ENCODE measurements at places on chromosomes 16 and 17.

GRCh38 chr16:47728205-47728604 is 267.1 kb downstream of the PHKB start:
- DNase-seq, result no peak

GRCh38 chr17:62067165-62068145 is 2.4 kb upstream of the MED13 start:
- no peak for DNase-seq

DNA sequence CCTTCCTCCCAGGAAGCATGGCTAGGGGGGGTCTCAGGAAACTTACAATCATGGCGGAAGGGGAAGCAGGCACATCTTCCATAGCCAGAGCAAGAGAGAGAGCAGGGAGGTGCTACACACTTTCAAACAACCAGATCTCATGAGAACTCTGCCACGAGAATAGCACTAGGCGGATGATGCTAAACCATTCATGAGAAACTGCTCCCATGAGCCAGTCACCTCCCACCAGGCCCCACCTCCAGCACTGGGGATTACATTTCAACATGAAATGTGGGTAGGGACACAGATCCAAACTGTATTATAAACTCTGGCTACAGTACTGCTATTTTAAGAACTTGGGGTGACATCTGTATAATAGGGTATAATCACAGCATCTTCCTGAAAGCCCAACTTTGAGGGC is 83.1 kb upstream of the CACNG5 start:
- DNase-seq, result no peak

DNA sequence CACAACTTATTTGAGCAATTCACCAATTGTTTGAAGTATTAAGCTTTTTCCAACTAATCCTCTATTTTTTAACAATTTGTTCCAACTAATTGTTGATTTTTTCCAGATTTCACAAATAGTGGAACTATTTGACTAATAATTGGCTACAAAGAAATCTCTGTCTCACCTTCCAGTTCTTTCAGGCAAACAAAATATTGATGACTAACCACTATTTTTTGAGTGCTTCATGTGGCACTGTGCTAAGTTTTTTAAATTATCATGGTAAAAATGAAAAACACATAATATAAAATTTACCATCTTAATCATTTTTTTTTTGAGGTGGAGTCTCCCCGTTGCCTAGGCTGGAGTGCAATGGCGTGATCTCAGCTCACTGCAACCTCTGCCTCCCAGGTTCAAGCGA is 24.6 kb upstream of the GRIN2A start:
- no peak for DNase-seq

DNA sequence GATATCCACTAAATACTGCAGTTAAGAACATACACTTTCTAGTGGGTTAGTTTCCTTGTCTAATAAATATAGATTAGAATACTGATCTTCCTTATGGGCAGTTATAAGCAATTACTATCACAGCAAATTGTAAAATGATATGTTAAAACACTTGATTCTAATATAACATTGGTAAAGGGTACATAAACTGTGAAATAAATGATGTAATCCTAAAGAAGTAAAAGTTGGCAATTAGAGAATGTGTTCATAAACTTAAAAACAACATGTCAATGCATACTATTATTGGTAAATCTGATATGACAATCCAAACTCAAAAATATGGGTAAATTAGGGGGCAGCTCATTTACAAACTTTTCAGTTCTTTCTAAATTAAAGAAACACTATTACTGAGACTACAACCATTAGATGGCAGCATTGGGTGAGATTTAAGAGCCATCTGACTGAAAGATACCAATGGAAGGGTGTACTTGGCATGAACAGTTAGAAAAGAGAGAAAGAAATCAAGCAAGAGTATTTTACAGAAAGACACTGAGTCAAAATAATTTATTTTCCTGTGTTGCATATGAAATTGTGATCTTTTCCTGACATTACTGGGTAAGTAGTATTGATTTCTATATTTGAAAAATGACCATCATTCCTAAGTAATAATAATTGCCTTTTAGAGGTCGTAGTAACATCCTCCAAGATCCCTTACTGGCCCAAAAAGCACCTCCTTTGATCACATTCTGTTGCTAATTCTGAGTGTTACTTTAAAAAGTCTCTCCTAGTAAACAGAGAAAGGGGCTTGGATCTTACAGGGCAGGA is 119.6 kb downstream of the SPAG9 start:
- no peak for DNase-seq

DNA sequence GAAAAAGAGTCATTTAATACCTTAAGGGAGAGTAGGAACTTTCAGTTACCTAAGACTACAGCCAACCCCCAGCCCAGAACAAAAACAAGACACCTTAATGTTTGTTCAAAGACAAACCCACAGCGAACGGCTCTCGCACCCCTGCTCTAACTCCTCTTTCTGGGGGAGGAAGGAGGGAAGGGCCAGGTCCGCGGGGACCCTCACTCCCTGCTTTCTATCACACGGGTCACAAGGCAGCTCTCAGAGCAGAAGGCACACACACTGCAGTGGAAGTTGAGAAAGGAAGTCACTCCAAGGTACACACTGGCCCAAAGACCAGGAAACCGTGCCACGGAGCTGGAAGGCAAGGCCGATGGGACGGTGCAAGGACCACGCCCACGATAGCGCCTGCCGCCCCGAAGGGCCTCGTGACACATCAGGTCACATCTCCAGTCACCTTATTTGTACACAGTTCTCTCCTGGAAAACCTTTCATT is 10.0 kb downstream of the LITAFD start:
- DNase-seq, result no peak

DNA sequence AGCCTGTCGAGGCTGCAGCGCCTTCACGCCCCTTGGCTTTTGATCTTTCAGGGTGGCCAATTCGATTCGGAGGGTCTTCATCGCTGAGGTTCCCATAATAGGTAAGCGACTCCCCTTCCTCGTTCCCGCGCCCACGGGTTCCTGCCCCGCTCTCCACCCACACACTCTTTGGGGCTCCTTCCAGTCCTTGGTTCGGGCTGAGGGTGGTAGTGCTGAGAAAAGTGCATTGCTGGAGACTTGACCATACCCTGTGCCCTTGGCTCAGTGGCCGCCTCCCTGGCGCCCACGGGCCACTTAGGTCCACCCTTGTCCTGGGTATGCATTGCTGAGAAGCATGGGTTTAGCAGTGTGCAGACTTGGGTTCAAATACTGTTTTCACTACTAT is 491 bp downstream of the POLR2C start:
- DNase-seq, result no peak

DNA sequence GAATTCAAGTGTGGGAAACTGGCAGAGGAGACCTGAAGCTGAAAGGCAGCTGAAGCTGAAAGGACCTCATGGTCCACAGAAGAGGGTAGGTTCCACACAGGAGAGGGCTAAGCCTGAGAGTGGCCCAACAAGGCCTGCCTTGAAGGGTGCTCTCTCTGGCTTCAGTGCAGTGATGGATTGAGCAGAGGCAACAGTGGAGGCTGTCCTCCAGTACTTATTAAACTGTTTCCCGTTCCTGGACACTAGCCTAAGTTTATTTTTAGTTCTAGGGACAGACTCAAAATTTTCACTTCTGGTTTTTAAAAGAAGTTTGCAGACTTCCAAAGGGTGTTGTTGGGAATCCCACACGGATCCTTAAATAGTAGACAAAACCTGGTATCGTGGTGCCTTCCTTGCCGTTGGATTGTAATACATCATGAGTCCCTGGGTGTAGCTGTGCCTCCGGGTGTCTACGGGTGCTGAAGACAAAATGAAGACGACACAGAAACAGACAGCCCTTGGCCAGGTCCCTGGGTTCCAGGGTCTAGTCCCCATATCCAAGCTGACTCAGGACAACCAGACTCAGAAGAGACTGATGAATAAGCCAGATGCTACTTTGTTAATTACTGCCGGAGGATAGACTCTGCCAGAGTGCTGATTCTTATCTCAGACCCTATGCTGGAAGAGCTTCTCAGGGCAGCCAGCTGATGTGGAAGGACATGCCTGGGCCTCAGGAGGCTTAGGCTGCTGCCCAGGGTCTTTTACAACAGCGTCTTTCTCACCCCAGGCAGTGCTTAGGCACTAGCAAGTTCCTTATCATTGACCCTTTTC is 7.1 kb upstream of the CMTM4 start:
- no peak for DNase-seq

- DNase-seq, result no peak
These were observed 35.5 kb downstream of the SHISA6 start for GRCh38 chr17:11276486-11276885.

GRCh38 chr16:85036236-85037049 is 8.8 kb downstream of the KIAA0513 start:
- no peak for DNase-seq

DNA sequence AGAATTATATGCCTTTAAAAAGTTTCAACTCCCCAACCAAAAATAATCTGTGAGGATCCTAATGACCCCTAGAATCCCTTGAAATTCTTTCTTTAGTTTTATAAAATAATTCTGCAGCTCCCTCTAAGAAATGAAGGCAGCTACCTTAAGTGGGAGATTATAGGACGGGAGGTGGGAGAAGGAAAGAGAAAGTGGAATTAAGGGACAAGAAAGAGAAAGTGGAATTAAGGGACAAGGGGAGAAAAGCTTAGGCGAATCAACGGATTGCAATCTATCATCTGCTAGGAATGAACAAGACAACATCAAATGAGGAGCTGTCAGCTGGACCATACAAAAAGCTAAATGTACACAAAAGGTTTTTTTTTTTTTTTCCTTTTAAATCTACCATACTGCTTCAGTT is 262.0 kb downstream of the ZFHX3 start:
- DNase-seq, result no peak

DNA sequence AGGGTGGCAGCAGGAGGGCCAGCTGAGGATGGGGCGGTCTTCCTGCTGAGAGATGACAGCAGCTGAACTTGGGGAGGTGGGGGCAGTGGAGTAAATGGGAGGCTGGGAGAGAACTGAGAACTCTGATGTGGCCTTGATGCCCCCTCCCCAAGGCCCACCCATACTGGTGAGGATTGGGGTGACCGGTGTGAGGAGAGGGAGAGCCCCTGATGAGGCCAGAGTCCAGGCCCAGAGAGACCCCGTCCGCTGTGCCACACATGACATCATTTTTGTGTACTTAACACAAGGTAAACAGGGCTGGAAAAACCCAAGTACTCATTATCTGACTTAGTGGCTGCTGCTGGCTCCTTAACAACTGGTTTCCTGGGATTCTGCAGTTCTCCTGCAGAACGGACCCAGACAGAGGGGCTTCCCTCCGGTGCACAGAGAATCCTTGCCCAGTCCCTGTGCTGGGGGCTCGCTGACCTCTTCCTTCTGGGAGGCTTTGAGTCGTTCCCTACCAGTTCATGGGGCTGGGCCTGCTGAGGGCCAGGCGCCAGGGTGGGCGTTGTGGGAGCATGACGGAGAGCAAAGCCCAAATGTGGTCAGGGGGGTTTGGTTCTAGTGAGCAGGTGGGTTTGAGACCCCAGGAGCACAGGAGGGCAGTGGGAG is 207.6 kb downstream of the RAB11FIP4 start:
- DNase-seq, result no peak

DNA sequence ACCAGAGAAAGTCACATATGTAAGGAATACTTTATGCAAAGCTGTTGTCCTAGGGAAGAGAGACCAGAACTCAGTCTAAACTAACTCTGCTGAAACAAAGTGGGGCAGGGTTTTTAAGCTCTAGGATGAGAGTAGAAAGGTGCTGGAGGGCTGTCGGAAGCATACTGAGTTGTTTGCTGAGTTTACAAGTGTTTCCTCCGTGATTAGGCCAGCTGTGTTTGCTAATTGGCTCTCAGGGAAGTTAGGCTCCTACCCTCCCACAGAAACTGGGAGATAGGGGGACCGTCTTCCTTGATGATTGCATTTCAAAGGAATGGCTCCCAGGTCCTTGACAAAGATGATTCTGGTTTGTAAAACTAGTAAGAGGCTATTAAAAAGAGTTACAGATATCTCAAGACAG is 24.4 kb upstream of the CRYM start:
- no peak for DNase-seq

DNA sequence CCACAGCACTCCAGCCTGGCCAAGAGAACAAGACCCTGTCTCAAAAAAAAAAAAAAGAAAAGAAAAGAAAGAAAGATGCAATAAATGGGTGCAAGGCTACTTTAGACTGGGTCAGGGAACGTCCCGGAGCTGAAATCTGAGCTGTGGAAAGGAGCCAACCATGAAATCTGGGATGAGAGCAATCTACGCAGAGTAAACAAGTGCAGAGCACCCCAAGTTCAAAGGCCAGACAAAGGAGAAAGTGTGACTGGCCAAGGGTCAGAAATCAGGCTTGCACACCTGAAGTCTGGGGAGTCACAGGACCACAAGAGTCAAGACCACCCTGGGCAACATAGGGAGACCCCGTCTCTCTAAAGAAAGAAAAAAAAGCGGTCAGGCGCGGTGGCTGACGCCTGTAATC is 2.8 kb downstream of the SHMT1 start:
- no peak for DNase-seq

GRCh38 chr16:71492786-71493185 is 3.7 kb upstream of the ZNF19 start:
- DNase-seq, result no peak

- no peak for DNase-seq
These were observed 30.1 kb downstream of the VPS35 start for GRCh38 chr16:46658925-46659324.

GRCh38 chr17:47332287-47332686 is 8.5 kb downstream of the EFCAB13 start:
- DNase-seq, result no peak

GRCh38 chr17:17549732-17550366 is 41.7 kb downstream of the PEMT start:
- DNase-seq, result no peak

GRCh38 chr16:78106686-78107085 is 7.2 kb downstream of the WWOX start:
- no peak for DNase-seq

DNA sequence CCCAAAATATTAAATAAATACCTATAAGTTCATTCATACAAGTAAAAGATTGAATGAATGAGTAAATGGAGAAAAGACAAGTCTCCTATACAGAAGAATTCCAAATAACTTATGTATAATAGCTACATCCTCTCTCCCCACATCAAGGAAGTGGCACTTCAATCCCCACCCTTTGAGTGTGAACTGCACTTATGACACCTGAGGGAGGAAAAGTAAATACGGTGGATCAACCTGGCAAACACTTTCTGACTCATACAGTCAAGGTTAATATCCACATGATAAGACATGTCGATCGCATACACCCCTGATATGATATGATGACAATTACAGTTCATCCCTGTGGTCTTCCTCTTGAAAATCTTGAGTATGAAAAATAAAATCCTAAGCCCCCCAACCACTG is 18.0 kb downstream of the SLFN12L start:
- no peak for DNase-seq

GRCh38 chr17:74569020-74570003 is 2.0 kb upstream of the CD300H start:
- DNase-seq, result no peak

GRCh38 chr16:51577621-51578303 is 426.7 kb upstream of the SALL1 start:
- no peak for DNase-seq

DNA sequence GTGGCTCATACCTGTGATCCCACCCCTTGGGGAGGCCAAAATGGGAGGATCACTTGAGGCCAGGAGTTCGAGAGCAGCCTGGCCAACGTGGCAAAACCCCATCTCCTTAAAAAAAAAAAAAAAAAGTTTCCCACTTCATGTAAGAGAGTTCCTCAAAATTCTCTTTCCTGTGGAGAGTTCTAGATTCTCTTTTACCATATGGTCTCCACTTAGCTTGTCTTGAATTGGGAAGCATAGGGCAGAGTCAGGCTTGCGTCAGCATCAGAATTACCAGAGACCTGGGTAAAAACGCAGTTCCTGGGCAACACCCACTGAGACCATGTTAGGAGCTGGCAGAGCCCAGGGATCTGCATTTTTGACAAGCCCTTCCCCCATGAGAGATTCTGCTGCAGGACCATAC is 158.4 kb downstream of the CCDC182 start:
- no peak for DNase-seq

GRCh38 chr17:55668312-55668920 is 54.2 kb downstream of the TMEM100 start:
- DNase-seq, result no peak

GRCh38 chr16:84834403-84834772 is 14.6 kb downstream of the CRISPLD2 start:
- no peak for DNase-seq

All from activated T-helper 1 cell treated with Interleukin-2 at 50 U/mL for 16 hours (primary cell).